ENCODE measurements at places on chromosomes 7 and 10. TPM values are rescaled to one million over a fixed set of nuclear protein-coding genes. Genes with fewer than 3 reads are reported as not detected.

CHRM2 gene
- total RNA-seq = not detected

DNA sequence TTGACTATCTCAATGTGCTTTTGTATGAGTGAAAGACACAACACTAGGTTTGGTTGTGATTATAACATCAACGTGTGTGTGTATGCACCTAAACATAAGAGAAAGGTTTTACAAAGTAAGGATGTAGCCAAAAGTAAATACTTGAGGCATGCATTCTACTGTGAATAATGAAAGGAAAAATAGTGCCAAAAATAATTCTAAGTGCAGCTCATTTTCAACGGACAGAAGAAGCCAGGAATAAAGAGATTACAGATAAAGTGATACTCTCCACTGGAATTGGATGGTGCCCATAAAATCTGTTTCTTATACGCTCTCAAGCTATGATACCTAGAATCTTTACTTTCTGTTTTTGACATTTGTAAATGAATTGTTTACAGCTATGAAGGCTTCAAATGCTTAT is 135.0 kb upstream of the TMEM72 start:
- DNase-seq = no peak

C10orf62 gene
- not detected for total RNA-seq

EPHB6 gene
- 21.4 TPM for total RNA-seq

- DNase-seq = no peak
These were observed 145.5 kb upstream of the PDE1C start for GRCh38 chr7:32215697-32216096.

GRCh38 chr10:43794181-43794815 is 145.6 kb upstream of the ZNF32 start:
- DNase-seq = no peak

LIPJ gene
- 0.22 TPM for total RNA-seq

GRCh38 chr7:132865366-132866143 is 216.3 kb downstream of the CHCHD3 start:
- DNase-seq = no peak

- no peak for DNase-seq
These were observed 185.8 kb downstream of the USP6NL start for GRCh38 chr10:11425676-11426075.

- DNase-seq = no peak
These were observed 191.4 kb downstream of the AGMO start for GRCh38 chr7:15370441-15370840.

DNA sequence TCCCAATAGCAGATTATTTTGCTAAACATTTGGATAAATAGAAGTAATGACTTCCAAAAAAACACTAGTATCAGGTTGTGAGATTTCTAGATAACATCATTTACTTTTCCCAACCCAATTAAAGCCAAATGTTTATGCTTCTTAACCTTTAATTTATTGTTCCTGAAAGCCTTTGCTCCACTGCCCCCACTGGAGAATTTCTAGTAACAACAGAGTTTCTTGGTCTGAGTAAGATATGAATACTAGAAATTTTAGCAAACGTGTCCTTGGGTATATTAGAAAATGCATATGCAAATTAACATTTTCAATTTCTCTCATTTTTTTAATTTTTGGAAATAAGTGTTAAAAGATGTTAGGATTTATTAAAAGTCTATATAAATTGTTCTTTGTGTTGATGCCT is 958.0 kb upstream of the PHF14 start:
- no peak for DNase-seq

- no peak for DNase-seq
These were observed 47.1 kb upstream of the HYAL4 start for GRCh38 chr7:123797673-123798531.

DNA sequence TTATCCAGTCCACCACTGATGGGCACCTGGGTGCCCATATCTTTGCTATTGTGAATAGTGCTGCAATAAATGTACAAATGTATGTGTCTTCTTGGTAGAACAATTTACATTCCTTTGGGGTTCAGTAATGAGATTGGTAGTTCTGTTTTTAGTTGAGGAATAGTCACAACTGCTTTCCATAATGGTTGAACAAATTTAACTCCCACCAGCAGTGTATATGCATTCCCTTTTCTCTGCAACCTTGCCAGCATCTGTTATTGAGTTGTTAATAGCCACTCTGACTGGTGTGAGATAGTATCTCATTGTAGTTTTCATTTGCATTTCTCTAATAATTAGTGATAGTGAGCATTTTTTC is 27.8 kb downstream of the COA1 start:
- no peak for DNase-seq

GRCh38 chr10:63268149-63268797 is 135.1 kb downstream of the NRBF2 start:
- DNase-seq = no peak

GIMAP2 gene
- total RNA-seq = not detected

DPYSL4 gene
- total RNA-seq = 402 TPM

ST8SIA6 gene
- not detected for total RNA-seq

ADD3 gene
- total RNA-seq = 22.8 TPM

DNA sequence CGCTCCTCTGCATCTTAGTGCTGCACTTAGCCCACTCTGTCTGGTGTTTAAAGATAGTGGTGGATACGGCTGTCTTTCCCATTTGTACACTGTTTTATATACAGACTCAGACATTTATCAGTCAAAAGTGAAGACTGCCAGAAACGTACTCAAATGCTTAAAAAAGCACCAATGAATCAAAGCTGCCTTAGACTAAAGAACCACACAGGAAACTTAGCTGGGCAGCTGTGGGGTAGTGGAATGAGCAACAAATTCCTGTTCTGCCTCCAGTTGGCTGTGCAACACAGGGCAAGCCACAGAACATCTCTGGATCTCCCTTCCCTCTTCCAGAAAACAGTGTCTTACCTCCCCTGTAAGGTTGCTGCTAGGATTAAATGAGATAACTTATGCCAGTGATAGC is 76.0 kb downstream of the ATXN7L1 start:
- DNase-seq = no peak

DNA sequence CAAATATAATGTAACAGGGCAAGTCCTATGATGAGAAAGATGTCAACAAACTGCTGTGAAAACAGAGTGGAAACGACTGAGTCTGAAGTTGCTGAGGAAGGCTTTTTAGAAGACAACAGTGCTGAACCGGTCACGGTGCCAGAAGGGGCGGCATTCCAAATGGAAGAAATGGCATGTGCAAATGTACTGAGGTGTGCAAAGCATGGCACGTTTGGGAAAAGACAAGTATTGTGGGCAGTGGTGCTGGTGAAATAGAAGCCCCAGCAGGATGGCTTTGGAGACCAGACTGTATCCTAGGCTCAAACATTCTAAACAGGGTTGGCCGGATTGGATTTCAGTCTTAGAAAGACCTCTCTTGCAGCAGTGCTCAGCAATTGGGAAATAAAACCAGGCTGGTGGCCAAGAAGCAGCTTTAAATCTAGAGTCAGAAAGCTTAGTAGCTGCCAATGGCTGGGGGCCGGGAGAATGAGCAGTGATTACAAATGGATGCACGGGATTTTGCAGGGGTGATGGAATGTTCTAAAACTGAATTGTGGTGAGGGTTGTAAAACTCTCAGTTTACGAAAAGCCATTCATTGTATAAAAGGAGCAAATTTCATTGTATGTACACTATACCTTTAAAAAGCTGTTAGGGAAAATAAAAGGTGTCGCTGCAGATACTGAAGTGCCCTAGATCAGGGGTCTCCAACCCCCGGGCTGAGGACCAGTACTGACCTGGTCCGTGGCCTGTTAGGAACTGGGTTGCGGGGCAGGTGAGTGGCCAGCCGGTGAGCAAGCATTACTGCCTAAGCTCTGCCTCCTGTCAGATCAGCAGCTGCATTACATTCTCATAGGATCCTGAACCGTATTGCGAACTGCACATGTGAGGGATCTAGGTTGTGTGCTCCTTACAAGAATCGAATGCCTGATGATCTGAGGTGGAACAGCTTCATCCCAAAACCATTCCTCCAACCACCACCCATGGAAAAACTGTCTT is 141.6 kb downstream of the HIBADH start:
- DNase-seq = no peak

Data from glutamatergic neuron (in vitro differentiated cells).